Progenitor cell of endocrine pancreas (in vitro differentiated cells): ENCODE measurements at places on chromosomes 3 and 15. TPM values are rescaled to one million over a fixed set of nuclear protein-coding genes. Genes with fewer than 3 reads are reported as not detected.
A peak's percentile ranks its signal among the peaks of the same experiment; 100 is the strongest.

DNA sequence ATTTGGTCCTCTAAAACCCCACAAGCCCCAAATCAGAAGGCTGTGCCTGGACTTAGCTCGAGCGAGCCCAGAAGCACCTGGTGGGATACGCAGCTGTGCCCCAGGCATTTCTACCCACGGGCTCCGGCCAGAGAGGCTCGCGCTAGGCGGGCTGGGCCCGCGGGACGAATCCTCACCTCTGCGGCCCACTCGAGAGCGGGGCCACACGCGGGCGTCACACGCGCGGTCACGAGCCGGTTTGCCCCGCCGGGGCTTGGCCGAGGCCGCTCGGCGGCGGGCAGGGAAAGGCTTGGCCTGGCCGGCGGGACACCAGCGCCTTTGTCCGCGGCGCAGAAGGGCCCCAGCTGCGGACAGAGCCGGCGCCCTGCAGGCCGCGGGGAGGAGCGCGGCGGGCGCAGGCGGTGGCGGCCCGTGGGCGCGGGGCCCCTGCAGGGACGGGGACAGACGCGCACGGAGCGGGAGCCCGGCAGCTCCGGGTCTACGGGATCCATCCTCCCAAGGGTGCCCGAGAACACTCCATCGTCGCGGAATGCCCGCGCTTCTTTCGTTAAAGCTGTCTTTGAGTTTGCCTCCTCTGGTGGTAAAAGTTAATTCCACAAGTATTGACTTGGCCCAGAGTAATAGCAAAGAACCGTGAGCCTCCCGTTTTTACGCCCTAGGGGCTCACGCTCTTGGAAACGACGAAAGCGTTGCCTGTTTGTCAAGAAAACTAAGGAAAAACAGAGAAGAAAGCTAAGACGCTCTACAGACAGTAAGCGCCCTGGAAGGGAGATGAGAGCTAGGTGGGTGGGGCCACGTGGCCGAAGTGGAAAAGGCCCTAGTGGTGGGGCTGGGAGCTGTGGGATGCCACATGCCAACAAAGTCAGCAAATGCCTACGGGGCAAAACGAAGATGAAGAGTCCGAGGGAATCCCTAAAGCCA, 26.4 kb downstream of the TYRO3 start:
- no peaks in the 10 kb centered on the region for H3K36me3 ChIP-seq
- H3K4me1 ChIP-seq = peaks cover 17% of the 10 kb centered on the region
- H3K27ac ChIP-seq = peak overlapping the region; percentile 96
- peak; percentile 32 for DNase-seq

DNA sequence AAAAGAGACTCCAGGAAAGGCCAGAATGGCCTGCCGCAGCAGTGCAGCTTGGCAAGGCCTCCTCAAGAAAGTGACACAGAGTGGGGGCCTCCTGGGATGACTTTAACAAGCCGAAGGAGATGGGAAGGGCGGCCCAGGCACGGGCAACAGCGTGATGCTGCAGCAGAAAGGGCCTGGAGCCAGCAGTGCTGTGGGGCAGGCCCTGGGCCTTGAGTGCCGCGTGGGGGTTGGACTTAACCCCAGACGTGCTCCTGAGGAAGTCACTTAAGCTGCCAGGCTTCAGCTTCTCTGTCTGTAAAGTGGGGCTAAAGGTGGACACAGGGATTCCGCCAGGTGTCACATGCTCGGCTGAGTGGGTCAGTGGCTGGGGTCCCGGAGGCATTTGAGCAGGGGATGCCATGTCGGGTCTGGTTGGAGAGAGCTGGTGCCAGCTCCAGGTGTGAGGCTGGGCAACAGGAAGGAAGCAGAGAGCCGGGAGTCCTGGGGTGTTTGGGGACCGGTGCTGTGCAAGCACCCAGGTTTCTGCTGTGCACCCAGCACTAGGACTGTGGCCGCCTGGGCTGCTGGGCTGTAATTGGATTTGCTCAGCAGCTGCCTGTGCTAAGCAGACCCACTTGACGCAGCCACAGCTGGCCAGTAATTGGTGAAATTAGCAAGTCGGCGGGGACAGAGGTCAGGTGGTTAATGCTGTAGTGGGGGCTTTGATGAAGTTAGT, 7.8 kb downstream of the DNAJB8 start:
- no peak overlapping the region for H3K4me3 ChIP-seq
- H3K36me3 ChIP-seq = no peaks in the 10 kb centered on the region
- H3K4me1 ChIP-seq = peaks cover 3% of the 10 kb centered on the region
- H3K27me3 ChIP-seq = peaks cover 51% of the 10 kb centered on the region
- no peak overlapping the region for H3K27ac ChIP-seq

GRCh38 chr3:18703798-18704197, 278.7 kb upstream of the SATB1 start:
- no peaks in the 10 kb centered on the region for H3K27me3 ChIP-seq
- H3K4me1 ChIP-seq = no peaks in the 10 kb centered on the region
- no peak overlapping the region for H3K4me3 ChIP-seq
- no peaks in the 10 kb centered on the region for H3K36me3 ChIP-seq
- H3K27ac ChIP-seq = no peak overlapping the region

- H3K27me3 ChIP-seq = no peaks in the 10 kb centered on the region
- DNase-seq = peak; percentile 28
- H3K4me3 ChIP-seq = no peak overlapping the region
- no peak overlapping the region for H3K27ac ChIP-seq
These were observed 212.5 kb downstream of the OSBPL10 start for GRCh38 chr3:31768479-31769125.

DNA sequence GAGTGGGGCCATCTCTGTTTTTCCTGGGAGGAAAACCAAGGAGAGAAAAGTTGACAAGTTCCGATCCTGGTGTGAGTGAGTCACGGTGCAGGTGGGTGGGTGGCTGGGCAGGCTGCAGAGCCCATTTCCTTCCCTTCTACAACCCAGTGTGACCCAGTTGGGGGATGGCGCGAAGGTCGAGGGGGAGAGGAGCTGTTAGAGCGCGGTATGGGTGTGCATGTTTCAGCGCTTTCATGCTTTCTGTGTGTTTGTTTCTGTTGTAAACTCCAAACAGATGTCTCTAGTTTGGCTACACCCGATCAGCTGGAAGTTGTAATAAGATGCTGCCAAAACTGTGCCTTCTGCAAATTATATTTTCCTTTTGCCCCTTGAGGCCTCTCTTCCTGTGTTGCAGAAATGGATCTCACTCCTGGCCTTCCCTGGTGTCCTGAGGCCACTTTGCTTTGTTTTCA, 3.8 kb downstream of the FAM43A start:
- DNase-seq = no peak
- no peak overlapping the region for H3K27ac ChIP-seq
- H3K4me1 ChIP-seq = peaks cover 9% of the 10 kb centered on the region
- no peaks in the 10 kb centered on the region for H3K36me3 ChIP-seq
- H3K4me3 ChIP-seq = no peak overlapping the region

GRCh38 chr15:40044717-40045571, 6.0 kb upstream of the SRP14 start:
- peaks cover 14% of the 10 kb centered on the region for H3K4me1 ChIP-seq
- no peaks in the 10 kb centered on the region for H3K36me3 ChIP-seq
- peak overlapping the region; percentile 46 for H3K4me3 ChIP-seq
- H3K27ac ChIP-seq = peak overlapping the region; percentile 21

GRCh38 chr3:130480736-130481135, 36.2 kb upstream of the COL6A6 start:
- peaks cover 7% of the 10 kb centered on the region for H3K4me1 ChIP-seq
- DNase-seq = no peak
- H3K36me3 ChIP-seq = no peaks in the 10 kb centered on the region
- no peaks in the 10 kb centered on the region for H3K27me3 ChIP-seq
- H3K27ac ChIP-seq = no peak overlapping the region

DNA sequence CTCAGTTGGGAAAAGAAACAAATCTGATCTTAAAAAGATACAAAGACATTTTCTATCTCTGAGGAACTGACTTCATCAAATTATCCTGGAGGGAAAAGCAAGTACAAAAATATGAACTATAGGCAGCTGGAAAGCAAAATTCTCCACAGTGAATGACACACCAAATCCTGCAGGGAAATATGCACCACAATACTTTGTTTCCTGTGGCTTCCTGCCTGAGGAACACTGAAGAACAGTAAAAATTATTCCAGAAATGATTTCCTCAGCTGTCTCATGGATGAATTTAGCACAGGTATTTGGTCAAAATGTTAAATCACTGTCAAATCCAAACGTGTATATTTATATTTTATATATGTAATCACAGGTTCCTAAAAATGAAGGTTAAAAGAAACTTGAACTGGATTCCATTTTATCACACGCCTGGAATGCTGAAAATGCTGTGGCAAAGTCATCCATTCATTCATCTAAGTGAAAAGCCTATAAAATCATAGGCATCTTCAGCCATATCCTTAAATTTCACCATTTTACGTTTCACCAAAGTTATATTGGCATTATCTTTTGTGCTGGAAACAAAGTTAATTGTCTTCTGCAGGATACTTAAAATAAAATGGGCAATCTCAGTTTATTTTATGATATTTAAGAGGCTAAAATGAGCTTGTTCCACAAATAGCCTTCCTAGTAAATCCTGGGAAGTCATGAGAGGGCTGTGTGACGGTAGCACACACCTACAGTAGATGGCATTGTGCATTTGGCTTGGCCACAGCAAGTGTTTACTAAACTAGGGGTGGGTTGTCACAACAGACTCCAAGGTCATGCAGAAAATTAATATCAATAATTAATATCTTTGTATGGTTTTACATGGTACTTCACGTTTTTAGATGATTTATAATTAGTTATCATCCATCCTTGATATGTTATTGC, 19.3 kb upstream of the TSC22D2 start:
- no peak overlapping the region for H3K4me3 ChIP-seq
- peaks cover 5% of the 10 kb centered on the region for H3K4me1 ChIP-seq
- no peak for DNase-seq
- H3K27me3 ChIP-seq = peaks cover 11% of the 10 kb centered on the region
- no peak overlapping the region for H3K27ac ChIP-seq
- H3K36me3 ChIP-seq = no peaks in the 10 kb centered on the region

- no peak overlapping the region for H3K4me3 ChIP-seq
- no peaks in the 10 kb centered on the region for H3K27me3 ChIP-seq
- H3K4me1 ChIP-seq = no peaks in the 10 kb centered on the region
- H3K36me3 ChIP-seq = no peaks in the 10 kb centered on the region
- no peak for DNase-seq
These were observed 113.7 kb upstream of the RBMS3 start for GRCh38 chr3:29167180-29167579.

DNA sequence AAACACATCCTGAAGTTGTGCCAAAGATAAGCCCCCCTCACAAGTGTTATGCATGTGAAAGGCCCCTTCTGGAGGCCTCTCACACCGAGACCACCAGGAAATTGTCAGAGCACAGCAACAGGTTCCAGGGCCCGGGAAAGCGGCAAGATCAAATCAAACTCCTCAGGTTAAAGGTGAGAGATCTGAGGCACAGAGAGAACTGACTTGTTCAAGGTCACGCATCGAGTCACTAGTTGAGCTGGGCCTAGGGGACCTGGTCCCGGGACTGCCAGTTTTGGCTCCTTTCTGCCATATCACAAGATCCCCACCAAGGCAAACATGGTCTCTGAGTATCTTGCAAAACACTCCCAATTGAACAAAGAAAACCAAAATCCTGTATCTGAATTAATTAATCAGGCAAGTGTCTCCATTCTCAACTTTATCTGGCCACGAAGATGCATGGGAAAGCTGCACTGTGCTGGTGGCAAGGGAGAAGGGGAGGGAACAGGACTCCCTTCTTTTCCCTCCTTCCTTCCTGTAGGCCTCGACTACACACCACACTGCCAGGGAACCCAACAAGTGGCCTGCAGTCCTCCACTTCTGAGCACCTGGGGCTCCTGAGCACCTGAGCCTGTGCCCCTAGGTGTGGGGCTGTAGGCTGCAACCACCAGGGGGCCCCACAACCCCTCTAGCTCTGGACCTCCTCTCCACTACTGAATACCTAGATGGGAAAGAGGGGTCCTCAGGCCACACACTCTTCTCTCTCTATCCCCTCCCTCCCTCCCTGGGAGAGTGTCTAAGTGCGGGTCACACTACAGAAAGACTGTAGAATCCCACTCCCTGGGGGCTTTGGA, 37.3 kb downstream of the ANP32A start:
- H3K4me3 ChIP-seq = no peak overlapping the region
- no peaks in the 10 kb centered on the region for H3K27me3 ChIP-seq
- peaks cover 27% of the 10 kb centered on the region for H3K4me1 ChIP-seq
- H3K36me3 ChIP-seq = peaks cover 49% of the 10 kb centered on the region
- DNase-seq = no peak

DNA sequence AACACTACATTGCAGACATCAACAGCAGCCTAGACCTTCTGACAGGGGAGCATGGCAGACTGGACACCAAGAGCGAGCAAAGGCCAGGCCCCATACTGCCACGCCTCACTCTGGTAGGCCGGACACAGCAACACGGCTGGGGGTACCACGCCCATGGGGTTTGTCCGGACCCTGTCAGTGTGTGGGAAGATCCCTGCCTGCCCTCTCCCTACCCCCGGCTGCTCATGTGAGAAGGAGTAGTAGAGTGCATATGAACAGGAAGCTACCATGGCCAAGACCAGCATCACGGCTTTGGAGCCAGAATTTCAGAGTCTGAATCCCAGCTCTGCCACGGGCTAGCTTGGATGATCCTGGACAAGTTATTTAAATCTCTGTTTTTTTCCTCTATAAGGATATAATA, 27.9 kb downstream of the ALDH1L1 start:
- H3K4me3 ChIP-seq = no peak overlapping the region
- H3K36me3 ChIP-seq = no peaks in the 10 kb centered on the region
- no peaks in the 10 kb centered on the region for H3K4me1 ChIP-seq
- no peak overlapping the region for H3K27ac ChIP-seq
- no peak for DNase-seq

DNA sequence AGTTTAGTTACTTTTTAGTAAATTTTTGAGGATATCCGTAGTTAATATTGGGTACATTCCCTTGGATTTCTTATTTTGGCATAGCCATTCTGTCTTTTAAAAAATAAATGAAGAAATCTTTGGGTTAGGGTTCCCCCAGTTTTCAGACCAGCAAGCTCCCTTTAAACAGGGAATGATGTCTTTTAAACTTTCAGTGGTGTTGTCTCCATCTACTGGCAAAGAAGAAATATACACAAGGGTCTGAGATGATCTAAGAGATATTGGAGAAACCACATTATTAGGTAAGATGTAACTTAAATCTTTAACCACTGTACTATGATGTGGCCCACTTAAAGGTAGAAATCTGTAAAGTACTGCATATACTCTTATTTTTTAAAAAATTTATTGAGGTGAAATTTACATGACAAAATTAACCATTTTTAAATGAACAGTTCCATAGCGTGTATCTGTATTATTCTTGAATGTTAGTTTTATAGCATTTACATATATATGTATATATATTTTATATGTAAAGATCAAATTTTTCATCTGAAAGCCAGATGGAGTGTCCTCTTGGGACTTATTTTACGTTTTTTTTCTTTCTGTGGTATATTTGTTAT, 35.1 kb upstream of the EIF3J start:
- no peak overlapping the region for H3K4me3 ChIP-seq
- DNase-seq = no peak
- no peaks in the 10 kb centered on the region for H3K27me3 ChIP-seq
- H3K36me3 ChIP-seq = peaks cover 12% of the 10 kb centered on the region
- H3K4me1 ChIP-seq = peaks cover 2% of the 10 kb centered on the region
- no peak overlapping the region for H3K27ac ChIP-seq

- no peaks in the 10 kb centered on the region for H3K36me3 ChIP-seq
- H3K4me3 ChIP-seq = no peak overlapping the region
- no peak for DNase-seq
- H3K27ac ChIP-seq = no peak overlapping the region
- H3K27me3 ChIP-seq = no peaks in the 10 kb centered on the region
These were observed 24.0 kb upstream of the APEH start for GRCh38 chr3:49650177-49650576.

The NRROS gene
- 1.4 and 2.0 TPM in 2 replicates for total RNA-seq

The ITIH4 gene
- total RNA-seq = 2.9 and 9.7 TPM in 2 replicates

The CDHR4 gene
- not detected in 2 replicates for total RNA-seq
